ENCODE measurements at places on chromosomes 2 and 18.

DNA sequence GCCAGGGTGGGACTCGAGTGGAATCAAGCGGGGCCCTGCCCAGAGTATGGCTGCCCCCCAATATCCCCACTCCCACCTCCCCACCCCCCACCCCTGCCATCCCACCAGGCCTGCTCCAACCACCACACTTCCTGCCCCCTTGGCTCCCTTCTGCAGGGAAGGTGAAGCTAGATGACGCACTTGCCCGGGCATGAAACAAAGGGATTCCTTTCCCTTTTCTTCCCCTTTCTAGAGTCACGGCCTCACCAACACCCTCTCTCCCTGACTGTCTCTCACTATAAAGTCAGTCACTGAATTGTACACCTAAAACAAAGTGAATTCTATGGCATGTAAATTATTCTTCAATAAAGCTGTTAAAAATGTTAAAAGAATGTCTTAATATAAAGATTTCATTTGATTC, 16.0 kb downstream of the ZBTB7C start:
- DNase-seq, result no peak

GRCh38 chr2:169093535-169093934, 24.2 kb downstream of the DHRS9 start:
- DNase-seq, result no peak

- no peak for DNase-seq
Measured at GRCh38 chr18:59624369-59624765, 72.9 kb downstream of the CCBE1 start.

DNA sequence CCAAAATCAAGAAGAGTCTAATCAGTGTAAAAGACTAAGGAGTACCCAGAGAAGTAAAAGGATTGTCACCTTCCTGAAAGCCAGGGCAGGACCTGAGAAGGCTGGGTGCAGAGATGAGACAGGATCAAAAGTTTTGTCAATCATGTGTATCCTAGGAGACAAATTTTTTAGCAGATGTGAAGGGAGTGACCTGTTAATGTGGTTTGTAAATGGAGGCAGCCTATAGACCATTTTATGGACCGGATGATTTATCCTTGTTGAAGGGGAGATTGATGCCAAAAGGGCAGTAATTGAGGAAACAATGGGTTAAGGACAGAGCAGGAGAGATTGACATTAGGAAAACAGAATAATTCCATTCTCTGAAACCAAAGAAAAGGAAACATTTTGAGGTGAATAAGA, 813 bp downstream of the NDC80 start:
- DNase-seq, result no peak

GRCh38 chr2:121907928-121908327, 152.5 kb downstream of the TSN start:
- DNase-seq, result no peak

Data from stimulated activated CD8-positive, alpha-beta memory T cell treated with anti-CD3 and anti-CD28 coated beads, Interleukin-7, amount 100 ng/mL, for 4 hours (primary cell).